Breast epithelium (tissue), 4 donors: ENCODE measurements at places on chromosomes 5 and 9. TPM values are rescaled to one million over a fixed set of nuclear protein-coding genes. Genes with fewer than 3 reads are reported as not detected.

DENND4C gene
- total RNA-seq: 148 TPM

GRCh38 chr5:82107267-82107666 is 135.4 kb downstream of the ATG10 start:
- DNase-seq: no peak

DNA sequence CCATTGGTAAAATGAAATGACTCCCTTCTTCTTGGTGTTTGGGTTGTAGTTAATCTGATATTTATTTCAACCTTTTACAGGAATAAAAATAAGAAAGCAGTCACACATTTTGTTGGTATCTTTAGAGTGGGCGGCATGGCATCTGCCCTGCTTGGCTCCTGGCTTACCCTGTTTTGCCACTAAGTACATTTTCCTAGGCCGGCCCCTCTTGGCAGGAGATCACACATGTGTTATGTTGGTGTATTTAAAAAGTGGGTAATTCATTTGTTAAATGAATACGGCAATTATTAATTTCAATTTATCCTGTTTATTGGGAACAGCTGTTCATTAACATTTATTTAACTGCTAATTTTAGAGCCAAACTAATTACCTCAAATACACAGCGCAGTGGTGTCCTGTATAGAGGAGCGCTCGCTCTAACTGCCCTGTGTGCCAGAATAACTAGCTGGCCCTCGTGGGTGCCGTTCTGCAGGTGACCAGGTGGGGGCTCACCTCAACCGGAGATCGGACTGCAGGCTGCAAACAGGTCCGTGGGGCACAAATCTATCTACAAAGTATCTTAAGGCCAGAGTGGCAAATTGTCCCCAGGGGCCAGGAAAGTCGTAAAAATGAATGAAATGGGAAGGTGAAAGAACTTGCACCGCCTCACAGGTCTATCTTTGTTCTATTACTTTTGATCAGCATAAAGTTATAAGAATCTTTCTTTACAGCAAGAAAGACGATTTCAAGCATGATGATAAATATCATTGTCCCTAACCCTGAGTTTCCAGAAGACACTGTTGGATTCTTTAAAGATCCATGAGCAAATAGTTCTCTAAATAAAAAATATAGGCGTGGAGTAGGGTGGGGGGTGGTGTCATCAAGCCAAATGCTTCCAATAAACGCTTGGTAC is 26.2 kb upstream of the GPR151 start:
- peak; percentile 74 for DNase-seq

- DNase-seq: no peak
These were observed 40.5 kb downstream of the ITGA2 start for GRCh38 chr5:53029608-53030007.

PLEKHG4B gene
- total RNA-seq: 4.3 TPM

DNA sequence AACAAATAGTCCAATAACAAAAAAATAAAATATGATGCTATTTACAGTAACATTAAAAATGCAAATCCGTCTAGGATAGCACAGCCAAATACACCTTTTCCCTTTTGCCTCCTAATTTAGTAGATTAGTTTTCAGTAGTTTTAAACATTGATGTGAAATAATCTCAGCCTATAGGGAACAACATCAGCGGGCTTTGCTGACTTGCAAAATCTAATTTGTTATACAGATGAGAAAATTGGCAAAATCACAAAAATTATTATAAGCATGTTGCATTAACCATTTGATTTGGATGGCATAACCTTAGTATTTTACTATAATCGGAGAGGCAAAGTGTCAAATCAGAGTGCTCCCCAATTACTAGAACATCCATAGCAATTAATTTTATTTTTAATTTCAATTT is 563.5 kb downstream of the CDH18 start:
- no peak for DNase-seq

SPATA6L gene
- 22.5 TPM for total RNA-seq

- DNase-seq: no peak
These were observed 20.3 kb upstream of the TAF11L2 start for GRCh38 chr5:17477573-17478265.

GRCh38 chr5:68720884-68721610 is 372.8 kb upstream of the SLC30A5 start:
- no peak for DNase-seq

OCLN gene
- total RNA-seq: 85.6 TPM

- DNase-seq: no peak
These were observed 42.7 kb downstream of the PTPN3 start for GRCh38 chr9:109455391-109455790.

- no peak for DNase-seq
These were observed 31.0 kb downstream of the MEIKIN start for GRCh38 chr5:131914472-131914871.

PJA2 gene
- total RNA-seq: 136 TPM

DNA sequence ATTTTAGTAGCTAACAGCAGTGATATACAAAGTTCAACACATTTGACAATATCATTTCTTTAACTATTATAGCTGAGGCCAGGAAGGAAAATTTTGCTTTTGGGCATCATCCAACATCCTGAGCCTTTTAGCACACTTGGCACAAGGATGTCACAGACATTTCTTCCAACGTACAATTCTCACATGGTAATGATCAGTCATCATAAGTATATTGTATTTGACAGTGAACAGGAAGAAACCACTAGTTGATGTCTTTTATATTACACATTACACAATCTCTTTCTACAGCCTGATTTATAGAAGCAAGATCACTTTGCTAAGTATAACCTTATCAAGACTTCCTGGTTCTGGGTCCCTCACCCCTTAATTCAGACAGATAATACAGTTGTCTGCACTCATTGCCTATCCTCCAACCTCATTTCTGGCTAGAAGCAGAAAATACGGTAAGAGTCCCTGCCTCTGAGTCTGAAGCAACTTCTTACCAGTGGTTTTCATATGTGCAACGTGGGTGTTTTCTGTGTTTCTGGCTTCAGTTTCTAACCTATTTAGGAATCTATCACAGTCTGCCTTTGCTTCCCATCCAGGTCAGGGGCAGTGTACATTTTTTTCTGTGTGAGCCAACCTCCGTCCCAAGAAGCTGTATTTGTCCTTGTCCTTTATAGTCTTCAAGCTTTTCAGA is 167.8 kb downstream of the PAM start:
- DNase-seq: no peak

RANBP17 gene
- 28.4 TPM for total RNA-seq

KCNV2 gene
- total RNA-seq: not detected

GRCh38 chr9:128546504-128546903 is 5.9 kb upstream of the SPTAN1 start:
- no peak for DNase-seq

GRHPR gene
- total RNA-seq: 117 TPM
